ENCODE measurements at places on chromosomes 6 and 20.

DNA sequence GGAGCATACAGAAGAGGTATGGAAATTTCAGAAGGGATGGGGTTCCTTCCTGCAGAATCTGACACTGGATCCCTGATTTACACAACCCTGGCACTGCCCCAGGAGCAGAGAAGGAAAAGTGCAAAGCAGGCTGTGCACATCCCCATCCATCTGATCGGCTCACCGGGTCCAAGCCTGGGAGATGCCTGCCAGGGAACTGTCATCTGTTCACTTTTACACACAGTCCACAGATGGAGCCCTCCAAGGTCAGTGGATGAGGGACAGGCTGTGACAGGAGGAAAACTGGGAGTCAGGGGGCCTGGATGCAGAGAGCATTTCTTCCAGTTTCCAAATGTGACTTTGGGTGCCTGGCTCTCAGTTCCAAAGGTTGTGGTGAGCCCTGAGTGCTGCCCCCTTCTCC lies 11.0 kb upstream of the SYNDIG1 start:
- no peak for DNase-seq

DNA sequence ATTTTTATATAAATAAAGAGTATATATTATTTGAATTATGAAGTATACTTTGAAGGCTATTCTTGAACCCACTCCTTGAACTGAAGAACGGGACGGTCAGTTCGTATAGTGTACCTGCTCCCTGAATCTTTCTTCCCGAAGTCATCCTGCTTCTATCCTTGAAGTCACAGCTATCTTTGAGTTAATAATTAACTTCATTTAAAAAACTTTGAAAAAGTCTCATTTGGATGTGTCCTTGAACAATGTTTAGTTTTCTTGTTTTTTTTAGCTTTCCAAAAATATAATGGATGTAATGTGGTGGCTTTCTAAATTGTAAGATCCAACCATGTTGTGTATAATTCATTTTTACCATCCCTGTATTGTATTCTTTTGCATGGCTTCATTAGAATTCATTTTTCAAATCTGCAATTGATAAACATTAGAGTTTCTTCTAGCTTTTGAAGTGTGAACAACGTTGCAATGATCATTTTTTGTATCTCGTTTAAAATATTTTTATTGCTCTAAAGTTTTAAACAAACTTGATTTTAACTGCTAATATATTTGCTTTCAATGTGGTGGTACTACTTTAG lies 94.4 kb downstream of the NCOA3 start:
- no peak for DNase-seq

DNA sequence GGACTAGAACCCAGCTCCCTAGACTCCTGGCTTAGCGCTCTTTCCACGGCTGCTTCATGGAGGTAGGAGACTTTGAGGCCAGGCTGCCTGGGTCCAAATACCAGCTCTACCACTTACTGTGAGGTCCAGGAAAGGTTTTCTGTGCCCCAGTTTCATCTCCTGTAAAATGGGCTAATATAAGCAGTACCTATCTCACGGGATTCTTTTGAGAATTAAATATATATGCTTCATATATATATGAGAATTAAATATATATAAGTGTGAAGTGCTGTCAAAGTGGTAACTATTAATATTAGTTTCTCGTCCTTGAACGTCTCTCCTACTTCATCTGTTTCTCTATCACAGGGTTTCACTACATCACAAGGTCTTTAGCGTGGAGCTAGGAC lies 10.2 kb upstream of the LY6G5C start:
- DNase-seq: no peak

GRCh38 chr6:139600343-139600742 lies 225.9 kb upstream of the CITED2 start:
- no peak for DNase-seq

DNA sequence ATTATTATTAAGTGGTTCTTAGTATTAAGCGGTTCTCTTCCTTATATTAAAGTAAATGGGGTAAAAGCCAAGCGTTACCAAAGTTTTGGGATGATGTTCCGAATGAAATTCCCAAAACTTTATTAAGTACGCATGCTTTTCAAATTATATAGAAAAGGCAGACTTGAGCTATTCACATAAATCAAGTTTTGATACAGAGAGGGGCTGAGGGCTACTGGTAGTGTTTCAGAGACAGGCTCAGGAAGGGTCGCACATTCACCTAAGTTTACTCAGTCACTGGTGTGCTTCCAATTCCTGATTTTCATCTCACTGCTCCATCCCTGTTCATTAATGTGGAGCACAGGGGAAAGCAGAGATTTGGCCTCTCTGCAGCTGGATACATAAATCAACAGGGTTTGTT lies 652.2 kb downstream of the QKI start:
- no peak for DNase-seq

DNA sequence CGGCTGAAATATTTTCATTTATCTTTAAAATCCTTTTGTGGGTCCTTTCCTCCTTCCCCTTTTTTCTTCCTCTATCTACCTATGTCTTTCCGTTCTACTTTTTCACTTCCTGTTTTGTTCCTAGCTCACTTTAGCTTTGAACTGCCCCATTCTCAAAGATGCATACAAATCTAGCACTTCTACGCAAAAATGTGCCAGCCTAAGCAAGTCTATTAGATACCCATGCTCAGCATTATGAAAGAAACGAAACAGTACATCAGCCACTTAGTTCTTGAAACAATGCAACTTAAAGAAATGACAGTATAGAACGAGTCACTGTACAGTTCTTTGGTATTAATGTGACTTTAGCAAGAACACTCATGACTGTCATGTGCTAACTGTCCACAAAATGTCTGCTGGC lies 47.3 kb upstream of the MARCKS start:
- DNase-seq: no peak

- DNase-seq: no peak
Observed at GRCh38 chr20:4833074-4833728, 111.5 kb downstream of the PRND start.

DNA sequence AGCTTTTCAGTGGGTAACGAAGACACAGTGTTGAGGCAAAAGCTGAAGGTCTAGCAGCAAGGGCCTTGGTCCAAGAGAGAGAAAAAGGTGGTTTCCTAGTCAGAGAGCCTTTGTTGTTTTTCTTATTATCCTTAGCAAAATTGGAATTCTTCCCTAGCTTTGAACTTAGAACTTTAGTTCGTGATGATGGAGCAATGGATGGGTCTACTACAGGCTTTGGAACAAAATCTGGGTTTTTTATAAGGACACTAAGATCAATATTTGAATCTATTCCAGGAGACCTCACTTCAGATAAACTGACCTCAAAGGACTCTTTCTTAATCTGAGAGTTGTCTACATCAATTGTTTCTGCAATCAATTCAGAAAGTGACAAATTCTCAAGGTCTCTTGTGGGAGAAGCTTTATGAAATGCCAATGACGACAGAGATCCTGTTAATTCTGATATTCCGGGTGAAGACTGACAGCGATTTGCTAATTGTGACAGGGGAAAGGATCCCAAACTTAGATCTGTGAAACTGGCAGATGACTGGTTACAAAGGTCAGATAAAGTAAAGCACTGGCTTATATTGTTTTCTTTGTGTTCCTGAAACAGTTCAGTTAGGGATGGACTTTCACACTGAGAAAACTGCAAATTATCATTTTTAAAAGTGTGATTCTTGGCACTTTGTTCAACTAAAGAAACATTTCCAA lies 17.7 kb downstream of the HBS1L start:
- no peak for DNase-seq

GRCh38 chr6:137749696-137750211 lies 117.3 kb upstream of the TNFAIP3 start:
- no peak for DNase-seq

- no peak for DNase-seq
Observed at GRCh38 chr6:52227495-52227894, 16.8 kb downstream of the IL17F start.

DNA sequence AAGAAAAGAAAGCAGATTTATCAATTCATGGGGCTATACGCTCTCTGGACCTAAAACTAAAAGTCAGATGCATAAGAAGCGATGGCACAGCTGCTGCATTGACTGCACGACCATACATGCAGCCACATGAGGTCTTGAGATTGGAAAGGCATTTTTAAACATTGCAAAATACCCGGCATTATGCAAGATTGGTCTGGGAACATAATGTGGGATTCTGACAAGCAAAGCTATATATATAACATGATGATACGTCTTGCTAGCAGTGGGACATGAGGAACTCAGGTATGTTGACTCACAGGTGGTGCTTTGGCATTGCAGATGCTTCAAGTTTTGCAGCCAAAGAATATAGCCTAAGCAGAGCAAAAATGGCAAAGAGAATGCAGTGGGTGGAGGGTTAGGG lies 55.1 kb downstream of the SAMD3 start:
- DNase-seq: no peak

GRCh38 chr6:166277018-166277417 lies 31.2 kb downstream of the PRR18 start:
- peak; percentile 84 for DNase-seq

DNA sequence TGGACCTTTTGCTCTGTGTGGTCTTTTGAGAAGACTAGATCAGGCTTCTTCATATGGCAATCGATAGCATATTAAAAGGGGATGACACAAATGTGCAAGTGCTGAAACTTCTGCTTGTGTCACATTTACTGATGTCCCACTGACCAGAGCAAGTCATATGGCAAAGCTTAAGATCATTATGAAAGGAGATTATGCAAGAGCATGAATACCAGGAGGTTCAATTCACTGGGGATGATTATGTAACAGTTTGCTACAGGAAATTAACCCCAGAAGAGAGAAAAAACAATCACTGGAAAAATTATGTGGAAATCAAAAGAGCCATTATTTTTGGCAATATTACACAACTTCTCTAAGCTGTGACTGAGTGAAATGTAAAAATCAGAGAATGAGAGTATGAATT lies 13.7 kb upstream of the PRDM13 start:
- DNase-seq: no peak

- DNase-seq: no peak
Observed at GRCh38 chr6:115067690-115068447, 725.0 kb upstream of the HS3ST5 start.

GRCh38 chr6:38715016-38715689 lies at the start of gene DNAH8:
Gene DNAH8 (plus strand): TSS chr6:38715311. CDS start chr6:38722810, 7,499 bp downstream.
- no peak for DNase-seq

DNA sequence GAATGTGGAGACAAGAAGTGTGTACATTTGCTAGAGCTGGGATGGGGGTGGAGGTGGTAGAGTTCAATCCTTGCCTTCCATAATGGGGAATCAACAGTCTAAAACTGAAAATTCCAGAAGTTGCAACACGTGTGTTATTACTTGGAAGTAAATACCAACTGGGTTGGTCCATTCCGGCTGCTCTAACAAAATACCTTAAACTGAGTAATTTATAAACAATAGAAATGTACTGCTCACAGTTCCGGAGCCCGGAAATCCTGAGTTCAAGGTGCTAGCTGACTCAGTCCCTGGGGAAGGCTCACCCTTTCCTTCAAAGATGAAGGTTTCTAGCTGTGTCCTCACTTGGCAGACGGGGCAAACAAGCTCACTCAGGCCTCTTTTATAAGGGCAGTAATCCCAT lies 59.0 kb downstream of the RIN2 start:
- DNase-seq: no peak

GRCh38 chr6:99603421-99604165 lies 3.0 kb upstream of the PRDM13 start:
- no peak for DNase-seq

GRCh38 chr6:145070791-145071190 lies 664.5 kb downstream of the EPM2A start:
- DNase-seq: no peak

DNA sequence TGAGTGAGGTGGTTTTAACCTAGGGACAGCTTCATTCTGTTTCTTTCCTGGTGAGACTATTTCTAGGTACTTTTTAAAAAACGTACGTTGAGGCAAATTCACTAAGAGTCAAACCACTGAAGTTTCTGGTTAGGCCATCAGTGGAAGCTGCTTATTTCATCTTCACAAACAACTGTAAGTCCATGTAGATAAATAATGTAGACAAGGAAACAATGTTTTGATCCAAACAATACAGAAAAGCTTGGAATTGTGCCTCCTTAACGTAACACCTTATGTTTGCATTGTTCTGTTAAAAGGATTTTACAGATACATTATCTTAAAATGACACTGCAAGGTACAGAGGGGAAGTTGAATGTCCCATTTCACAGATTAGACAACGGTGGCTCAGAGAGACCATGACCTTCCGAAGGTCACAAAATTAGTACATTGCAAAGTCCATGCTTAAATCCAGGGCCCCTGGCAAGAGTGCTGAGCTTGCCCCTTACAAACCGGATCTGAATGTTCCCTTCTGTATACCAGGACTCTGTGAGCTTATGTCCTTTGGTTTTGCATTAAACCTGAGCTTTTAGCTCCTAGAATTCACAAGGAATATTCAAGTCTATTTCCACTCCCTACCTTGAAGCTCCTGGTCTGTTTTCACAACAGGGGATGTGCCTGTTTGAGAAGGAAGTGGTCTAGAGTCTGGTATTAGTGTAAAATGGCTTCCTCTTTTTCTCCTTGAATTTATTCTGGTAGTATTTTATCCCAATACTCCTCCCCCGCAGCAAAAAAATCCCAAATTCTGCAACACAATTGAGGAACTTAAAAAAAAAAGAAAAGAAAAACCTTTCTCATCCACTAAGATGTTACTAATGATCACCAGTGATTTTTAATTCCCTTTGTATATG lies 28.9 kb upstream of the ZNF217 start:
- DNase-seq: no peak

- DNase-seq: no peak
Observed at GRCh38 chr6:83921315-83921714, 61.8 kb downstream of the CYB5R4 start.

DNA sequence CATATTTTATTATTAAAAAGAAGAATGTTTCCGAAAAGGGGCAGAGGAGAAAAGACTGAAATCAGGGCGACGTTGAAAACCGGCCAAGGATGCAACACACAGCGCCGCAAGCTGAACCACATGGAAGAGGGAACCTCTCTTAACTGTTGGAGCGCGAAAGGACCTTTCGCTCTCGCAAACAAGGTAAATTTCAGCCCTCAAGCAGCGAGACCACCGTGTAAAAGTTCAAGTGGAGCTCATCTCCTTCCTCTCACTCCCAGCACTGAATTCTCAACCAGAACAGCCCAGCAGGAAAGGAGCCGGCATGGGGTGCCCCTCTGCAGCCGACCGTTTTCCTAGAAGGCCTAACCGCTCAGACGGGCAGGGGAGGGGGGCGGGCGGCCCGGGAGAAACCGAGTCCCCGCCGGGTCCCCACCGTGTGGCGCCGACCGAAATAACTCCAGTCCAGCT lies 621 bp downstream of the GPR63 start:
- DNase-seq: peak; percentile 12
